ENCODE measurements at places on chromosomes 5 and 9.

- no peak for DNase-seq
Measured at GRCh38 chr5:151221574-151221973, 2.3 kb downstream of the CCDC69 start.

DNA sequence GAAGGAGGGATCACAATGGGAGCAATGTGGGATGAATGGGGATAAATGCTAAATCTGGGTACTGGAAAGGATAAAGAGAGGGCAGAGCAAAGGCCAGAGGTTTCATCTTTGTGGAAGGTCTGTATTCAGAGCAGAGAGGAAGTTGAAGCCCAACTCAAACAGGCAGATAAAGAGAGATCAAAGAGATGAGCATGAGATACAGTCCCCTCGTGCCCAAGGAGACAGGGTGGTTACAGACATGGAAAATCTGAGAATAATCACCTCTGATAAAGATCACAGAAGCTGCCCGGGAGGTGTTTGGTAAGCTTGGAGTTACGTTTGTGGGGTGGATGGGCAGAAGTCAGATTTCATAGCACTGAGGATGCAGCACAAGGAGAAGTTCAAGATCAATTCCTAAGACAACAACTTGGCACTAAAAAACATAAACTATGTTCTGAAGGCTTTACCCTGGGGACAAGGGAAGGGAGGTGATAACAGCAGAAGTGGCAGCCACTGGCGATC is 459 bp upstream of the ERAP2 start:
- DNase-seq = peak; percentile 22

GRCh38 chr9:98570055-98570454 is 138.7 kb downstream of the GABBR2 start:
- DNase-seq = no peak

DNA sequence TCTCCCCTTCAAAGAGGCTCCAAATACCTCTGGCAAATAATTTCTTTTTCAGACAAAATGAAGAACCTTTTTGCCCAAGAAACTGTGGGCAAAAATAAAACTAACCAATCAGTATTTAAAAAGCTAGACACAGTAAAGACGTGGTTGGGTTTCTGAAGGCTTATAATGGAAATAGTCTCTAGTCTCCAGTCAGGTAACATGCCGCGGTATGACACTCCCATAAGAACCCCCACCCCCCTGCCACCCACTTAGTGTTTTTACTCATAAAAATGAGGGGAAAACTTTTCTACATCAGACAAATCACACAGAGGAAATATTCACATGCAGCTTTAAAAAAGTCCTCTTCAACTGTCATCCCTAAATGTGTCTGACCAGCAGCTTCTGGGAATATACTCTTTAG is 105.3 kb downstream of the THBS4 start:
- DNase-seq = peak; percentile 5

DNA sequence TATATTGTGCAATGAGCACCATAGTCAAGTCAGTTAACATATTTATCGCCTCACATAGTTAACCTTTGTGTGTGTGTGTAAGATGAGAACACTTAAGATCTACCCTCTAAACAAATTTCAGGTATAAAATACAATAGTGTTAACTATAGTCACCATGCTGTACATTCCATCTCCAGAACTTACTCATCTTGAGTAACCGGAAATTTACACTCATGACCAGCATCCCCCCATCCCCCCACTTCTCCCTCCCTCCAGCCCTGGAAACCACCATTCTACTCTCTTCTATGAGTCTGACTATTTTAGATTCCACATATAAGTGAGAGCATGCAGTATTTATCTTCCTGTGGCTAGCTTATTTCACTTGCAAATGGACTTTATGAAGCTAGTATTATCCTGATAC is 40.3 kb downstream of the ZNF354A start:
- DNase-seq = no peak

DNA sequence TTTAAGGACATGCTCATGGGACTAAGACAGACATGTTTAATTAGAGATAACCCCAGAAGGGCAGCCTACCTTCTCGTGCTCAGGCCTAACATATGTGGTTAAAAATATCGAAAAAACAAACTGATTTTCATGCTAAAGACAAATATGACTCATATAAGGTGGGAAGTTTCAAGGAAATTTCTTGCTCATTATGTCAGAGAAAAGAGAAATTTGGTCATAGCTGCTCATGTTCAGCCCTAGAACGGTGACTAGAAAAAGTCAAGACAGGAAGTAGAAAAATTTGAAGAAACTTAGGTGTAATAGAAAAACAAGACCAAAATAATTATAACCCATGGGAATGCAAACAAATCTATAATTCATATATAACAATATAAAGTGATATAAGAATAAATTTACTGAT is 120.6 kb downstream of the PRDM9 start:
- no peak for DNase-seq

- DNase-seq = no peak
Measured at GRCh38 chr9:81465468-81466011, 223.8 kb downstream of the TLE1 start.

- DNase-seq = no peak
Measured at GRCh38 chr9:83649515-83649914, 26.6 kb downstream of the IDNK start.

- no peak for DNase-seq
Measured at GRCh38 chr5:133870661-133871060, 97.8 kb downstream of the C5orf15 start.

DNA sequence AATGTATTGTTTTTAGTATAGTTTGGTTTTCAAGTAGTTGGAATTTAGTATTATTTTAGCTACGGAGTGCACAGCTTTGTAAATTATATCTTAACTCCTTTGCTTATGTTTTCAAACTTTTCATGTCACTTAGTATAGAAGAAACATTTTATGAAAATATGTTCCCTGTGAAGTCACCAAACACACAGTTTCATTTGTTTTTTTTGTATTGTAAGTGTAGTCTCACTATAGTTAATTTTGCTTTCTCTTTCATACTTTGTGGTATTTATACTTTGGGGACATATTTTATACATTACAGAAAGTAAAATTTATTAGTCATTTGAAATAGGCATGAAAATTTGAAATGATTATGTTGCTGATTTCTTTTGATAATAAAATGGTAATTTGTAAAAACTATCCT is 5.0 kb downstream of the CHSY3 start:
- no peak for DNase-seq

GRCh38 chr5:132828846-132829494 is 1.5 kb downstream of the SHROOM1 start:
- no peak for DNase-seq

- DNase-seq = no peak
Measured at GRCh38 chr5:102283102-102283797, 12.8 kb downstream of the SLCO4C1 start.

Measured in stimulated activated CD8-positive, alpha-beta memory T cell treated with anti-CD3 and anti-CD28 coated beads, Interleukin-15, amount 100 ng/mL, for 4 hours (primary cell).